IPS-NIHi11 (cell line): ENCODE measurements at places on chromosomes 5 and 9.

DNA sequence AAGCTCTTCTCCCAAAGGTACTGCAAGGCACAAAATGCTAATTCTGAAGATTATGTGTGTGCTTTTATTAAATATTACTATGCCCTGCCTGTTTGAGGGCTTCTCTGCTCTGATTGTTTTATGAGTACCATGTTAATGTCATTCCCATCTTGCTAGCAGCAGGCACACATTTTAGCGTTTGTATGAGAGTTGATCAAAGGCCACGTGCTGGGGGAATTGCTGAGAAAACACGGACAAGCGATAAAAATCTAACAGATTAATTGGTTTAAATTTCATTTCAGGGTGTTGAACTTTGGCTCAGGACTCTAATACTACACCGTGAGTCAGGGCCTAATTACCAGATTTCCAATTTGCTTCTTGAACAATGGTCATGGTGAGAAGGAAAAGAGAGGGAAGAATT is 298.4 kb downstream of the EBF1 start:
- DNase-seq: no peak

GRCh38 chr9:89788434-89788833 is 183.6 kb downstream of the GADD45G start:
- no peak for DNase-seq

DNA sequence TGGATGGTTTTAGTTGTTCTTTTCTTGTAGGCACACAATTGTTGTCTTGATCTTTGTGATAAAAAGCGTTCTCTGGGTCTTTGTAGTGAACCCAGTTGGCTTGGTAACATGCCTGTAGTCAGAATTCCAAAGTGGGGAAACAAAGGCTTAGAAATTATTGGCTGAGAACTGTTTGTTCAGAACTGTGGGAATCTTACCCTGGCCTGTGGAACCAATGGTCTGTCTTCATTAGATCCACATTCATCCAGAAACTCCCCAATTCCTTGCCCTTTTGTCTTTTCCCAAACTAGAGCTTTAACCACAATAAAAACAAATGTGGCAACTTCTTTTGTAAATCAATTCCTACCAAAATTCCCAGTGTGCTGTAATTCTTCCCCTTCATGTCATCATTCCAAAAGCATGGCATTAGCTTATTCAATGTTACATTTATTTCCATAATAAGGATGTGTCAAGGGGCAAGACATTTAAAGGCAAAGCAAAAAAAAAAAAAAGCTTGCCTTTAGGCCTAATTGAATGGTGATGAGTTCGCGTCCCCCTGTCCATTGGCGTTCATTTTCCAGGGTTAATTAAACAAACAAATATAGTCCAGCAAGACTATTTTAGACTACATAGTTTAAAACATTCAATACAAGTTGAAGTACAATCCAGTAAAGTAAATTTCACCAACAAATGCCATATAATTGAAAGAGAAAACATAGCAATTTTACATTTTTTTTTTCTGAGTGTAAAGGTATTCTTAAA is 249.8 kb upstream of the ZNF608 start:
- no peak for DNase-seq

GRCh38 chr9:37104183-37104889 is 16.0 kb upstream of the ZCCHC7 start:
- no peak for DNase-seq

DNA sequence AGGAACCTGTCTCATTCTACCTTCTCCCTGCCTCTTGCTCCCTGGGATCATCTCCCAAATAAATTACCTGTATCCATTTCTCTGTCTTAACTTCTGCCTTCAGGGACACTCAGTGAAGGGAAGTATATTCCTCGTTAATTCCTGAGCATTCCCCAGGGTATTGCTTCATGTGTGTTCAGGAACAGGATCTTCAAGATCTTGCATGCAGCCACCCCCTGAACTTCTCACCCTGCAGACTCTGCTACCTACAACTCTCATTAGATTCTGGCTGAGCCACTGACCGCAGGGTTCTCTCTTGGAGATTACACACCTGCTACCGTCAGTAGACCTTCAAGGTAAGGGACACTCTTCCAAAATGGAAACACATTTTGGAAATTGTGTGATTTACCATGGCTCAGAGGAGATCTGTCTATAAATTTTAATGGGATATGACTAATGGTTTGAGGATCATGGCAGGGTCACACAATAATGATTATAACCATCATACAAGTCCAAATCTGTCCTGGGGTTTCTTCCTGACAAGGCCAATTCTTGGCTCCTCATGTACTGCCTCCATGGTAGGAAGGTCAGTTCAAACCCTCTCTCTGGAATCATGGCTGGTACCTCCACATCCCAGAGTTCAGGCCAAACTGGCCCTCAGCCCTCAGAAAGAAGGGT is 38.9 kb upstream of the UGCG start:
- DNase-seq: no peak

- DNase-seq: no peak
Measured at GRCh38 chr9:38129366-38129765, 60.3 kb upstream of the SHB start.

DNA sequence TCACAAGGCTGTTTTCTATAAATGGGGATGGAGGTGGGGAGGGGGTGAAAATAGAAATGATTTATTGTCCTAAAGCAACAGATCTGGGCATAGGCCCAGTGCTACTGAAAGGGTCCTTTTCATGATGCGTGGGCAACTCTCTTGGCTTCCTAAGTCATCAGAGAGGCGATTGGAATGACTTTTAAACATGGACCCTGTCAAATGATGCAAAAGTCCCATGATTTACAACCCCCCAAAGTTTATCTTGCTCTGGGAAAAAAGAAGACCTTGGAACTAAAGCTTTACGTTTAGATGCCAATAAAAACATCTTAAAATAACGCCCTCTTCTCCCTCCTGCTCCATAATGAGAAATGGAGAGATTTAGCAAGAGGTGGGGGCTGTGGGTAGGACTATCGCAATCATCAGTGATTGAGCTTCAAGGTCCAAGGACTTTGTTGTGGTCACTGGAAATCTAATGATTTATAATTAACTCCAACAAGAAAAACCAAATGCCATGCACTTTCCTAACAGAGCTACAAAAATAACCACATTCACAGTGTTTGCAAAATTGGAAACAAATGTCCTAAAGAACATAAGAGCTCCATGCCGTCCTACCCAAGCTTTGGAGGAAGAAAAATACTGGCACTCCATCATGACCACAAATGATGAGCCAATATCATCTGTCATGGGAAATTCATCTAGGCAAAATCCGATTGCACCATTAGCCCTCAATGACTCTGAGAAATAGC is 167.5 kb upstream of the CLINT1 start:
- DNase-seq: no peak

DNA sequence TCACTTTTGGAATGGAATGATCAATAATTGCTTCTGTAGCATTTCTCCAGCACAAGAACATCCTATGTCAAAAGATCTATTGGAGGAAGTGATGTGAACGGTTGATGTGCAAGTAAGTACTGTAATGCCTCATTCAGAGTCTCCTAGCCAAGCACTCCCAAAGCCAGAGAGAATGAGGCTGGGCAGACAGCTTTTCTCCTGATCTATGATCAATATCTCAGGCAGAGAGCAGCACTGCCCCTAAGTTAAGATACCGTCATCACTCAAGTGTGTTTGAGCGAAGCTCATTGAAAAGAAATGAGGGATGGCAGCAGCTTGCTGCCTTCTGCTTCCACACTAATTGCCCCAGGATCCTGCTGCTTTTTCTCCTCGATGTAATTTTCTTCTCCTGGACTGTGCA is 324.1 kb upstream of the GRAMD2B start:
- no peak for DNase-seq

DNA sequence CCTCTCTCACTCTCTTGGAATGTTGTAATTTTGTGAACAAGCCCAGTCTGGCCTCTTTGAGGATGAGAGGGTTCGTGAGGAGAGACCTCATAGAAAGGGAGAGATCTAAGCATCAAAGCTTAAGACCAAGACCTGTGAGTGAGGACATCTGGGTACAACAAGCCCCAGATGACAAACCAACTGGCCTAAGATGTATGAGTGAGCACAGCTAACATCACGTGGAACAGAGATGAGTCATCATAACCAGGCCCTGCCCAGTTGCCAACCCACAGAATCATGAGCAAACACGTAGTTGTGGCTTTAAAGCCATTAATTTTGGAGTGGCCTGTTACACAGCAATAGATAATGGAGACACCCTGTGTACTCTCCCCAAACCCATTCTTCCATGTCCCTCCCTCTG is 439.1 kb upstream of the KIF2A start:
- no peak for DNase-seq

- DNase-seq: no peak
Measured at GRCh38 chr9:87857948-87858335, 24.7 kb upstream of the SPATA31E1 start.
